Stimulated activated CD4-positive, alpha-beta T cell treated with anti-CD3 and anti-CD28 coated beads, Interleukin-1b, Interleukin-23, amount 100 ng/mL, for 48 hours (primary cell): ENCODE measurements at places on chromosomes 6 and 20.
A peak's percentile ranks its signal among the peaks of the same experiment; 100 is the strongest.

- no peak for DNase-seq
Observed at GRCh38 chr6:20978151-20978614, 443.9 kb downstream of the CDKAL1 start.

DNA sequence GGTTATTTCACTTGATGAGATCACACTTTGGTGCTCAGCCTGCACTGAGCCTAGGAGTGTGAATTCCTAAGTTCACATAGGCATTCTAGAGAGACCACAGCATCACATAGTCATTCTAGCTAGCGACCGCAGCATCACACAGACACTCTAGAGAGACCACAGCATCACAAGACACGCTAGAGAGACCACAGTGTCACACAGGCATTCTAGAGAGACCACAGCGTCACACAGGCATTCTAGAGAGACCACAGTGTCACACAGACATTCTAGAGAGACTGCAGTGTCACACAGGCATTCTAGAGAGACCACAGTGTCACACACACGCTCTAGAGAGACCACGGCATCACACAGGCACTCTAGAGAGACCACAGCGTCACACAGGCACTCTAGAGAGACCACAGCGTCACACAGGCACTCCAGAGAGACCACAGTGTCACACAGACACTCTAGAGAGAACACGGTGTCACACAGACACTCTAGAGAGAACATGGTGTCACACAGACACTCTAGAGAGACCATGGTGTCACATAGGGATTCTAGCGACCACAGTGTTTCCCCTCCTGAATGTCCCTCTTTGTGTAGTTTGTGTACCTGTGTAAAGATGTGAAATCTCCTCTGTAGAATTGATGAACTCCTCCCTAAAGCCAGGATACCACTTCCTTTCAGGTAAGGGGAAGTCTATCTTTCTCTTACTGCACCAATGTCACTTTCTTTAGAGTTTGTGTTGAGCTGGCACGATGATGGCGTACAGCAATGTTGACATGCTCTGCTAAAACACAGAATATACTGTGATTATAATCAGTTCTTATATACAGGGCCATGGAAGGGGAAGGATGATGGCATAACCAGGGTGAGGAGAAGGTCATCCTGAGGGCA lies 169.4 kb downstream of the ZDHHC14 start:
- peak; percentile 56 for DNase-seq

DNA sequence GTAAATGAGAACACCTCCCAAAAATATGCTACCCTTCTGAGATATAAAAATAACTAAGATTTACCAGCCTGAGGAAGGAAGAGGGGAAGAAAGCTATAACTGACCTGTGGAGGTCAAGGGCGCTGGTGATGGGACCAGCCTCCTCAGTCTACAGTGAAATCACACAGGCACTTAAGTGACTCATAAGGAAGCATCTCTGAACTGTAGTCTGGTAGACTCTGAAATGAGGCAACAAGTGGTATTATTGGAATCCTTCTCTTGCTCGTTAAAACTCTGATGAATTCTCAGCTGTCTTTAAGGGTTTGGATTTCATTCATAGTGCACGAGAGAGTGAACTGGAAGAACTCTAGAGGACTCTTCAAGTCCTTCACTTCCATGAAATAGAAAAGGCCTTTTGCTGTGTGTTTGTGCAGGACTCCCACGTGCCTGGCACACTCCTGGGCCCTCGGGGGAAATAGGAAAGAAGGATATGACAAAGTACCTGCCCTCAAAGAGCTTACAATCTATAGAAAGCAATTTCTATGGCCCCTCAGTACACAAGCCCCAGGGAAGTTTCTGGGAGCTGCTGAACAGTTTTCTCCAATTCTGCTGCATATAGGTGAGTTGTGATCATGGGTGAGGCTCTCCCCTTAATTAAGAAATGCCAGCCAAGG lies 231.8 kb upstream of the RREB1 start:
- no peak for DNase-seq

GRCh38 chr6:21341910-21342309 lies 251.6 kb upstream of the SOX4 start:
- no peak for DNase-seq

DNA sequence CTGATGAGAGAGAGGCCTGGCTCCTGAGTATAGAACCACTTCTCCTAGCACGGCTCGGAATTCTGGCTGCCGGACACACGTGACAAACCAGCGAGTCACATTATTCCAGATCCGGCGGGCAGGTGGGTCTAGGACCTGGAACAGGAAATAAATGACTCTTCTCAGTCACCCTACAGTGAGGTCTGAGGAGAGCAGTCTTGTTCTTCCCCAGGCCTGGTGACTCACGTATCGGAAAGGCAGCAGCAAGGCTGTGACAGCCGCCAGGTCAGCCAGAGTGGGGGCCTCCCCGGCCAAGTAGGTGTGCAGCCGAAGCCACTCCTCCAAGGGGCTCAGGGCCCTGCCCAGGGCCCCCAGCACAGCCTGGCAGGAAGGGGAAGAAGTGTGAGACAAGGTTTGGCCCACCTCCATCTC lies 2.8 kb downstream of the VARS1 start:
- no peak for DNase-seq

- DNase-seq = no peak
Observed at GRCh38 chr20:58145506-58146080, 82.9 kb downstream of the ANKRD60 start.

GRCh38 chr6:142356201-142356883 lies 54.5 kb downstream of the ADGRG6 start:
- no peak for DNase-seq

DNA sequence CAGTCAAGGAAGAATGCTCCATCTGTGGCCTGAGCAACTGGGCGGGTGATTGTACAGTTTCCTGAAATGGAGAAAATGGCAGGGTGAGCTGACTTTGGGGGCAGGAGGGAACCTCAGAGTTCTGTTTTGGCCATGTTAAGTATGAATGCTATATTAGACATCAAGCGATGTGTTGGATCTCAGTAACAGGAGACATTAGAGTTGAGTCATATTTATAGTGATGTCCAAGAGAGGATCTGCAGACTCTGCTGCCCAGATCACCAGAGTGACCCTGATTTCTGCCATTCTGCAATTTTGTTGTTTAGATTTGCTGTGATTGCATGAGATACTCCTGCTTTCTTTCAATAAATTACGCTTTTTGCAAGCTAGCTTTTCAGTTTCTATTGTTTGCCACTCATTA lies 131.4 kb upstream of the ENPP5 start:
- DNase-seq = no peak
